ENCODE measurements at places on chromosomes 2 and 18.

DNA sequence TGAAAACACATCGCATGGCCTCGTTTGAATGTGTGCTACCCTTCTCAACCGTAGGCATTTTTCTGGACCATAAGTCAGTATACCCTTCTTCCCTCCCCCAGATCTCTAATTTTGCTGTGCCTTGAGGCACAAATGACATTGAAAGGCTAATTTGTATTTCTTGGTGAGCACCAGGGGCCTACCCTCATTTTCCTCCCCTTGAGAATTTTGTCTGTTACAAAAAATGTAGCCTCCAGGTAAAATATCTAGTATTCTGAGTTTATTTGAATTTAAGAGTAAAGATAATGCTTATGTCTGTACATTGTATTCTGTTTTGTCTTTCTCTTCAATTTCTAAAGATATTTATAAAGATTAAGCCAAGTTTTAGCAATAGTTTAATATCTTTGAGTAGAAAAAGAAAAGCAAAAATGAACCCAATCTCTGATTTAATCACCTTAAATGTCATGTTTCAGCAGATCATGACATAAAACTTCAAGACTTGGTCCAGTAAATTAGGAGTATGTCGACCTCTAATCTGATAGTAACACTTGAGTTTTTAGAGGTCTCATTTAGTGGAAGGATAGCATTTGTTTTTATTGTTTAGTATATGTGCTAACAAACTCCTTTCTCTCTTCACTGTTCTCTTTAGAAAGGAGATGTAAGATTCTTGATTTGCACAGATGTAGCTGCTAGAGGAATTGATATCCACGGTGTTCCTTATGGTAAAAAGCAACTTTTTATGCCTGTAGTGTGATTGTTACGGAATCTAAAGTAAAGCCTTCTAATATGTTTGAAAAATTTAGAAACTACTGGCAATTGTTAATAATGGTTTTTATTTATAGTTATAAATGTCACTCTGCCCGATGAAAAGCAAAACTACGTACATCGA, 36.4 kb downstream of the DDX1 start:
- no peak for ATAC-seq

DNA sequence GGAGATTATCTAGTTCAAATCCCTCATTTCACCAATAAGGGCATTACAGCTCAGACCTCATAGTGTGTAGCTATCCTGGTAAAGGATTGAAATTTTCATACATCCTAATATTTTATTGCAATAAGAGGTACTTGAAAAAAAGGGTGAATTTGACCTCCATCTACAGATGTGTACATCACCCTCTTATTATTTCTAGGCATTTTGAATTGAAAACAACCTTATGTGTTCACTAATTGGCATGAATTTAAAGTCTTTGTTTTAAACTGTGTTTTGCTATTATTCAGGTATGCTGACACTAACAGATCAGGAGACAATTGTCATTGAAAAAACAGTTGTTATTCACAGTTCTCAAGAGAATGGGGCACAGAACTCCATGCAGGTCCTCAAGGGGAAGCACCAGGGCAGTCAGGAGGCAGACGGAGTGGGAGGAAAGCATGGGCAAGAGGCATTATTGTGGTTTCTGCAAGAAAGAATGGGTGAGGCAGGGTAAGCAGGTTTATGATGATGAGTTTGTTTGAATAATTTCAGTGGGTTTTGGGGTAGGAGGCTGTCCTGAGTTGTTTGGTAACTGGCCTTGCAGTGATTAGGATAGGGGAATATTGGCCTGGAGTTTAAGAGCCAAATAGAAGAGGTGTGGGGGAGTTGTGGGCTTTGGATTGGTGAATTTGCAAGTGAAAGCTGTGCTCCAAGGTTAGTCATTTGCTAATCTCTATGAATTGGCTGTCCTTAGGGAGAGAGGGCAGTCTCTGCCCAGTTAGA, 194.6 kb downstream of the GPD2 start:
- peak; percentile 31 for ATAC-seq

DNA sequence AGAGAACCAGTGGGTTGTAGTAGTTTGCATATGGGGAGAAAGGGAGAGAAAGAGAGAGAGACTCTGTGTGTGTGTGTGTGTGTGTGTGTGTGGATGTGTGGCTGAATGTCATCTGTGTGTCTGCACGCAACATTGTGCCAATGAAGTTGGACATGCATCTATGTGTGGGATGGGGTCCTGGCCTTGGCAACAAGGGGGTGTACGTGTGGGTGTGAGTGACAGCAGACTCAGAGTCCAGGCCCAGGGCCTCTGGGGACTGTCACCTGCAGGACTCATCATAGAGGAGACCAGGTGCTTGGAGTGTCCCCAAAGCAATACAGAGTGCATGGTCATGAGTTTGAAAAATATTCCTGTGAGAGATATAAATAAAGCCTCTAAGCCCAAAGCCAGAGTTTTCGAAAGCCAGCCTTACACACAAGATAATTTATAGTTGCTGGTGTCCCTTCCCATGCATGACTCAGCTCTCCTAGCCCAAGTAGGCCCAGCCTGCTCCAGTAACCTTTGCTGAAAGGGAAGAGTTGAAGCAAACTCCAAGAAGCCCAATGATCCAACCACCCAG, 59.9 kb downstream of the TNP1 start:
- no peak for ATAC-seq

GRCh38 chr2:144267239-144267638, 252.7 kb downstream of the ZEB2 start:
- ATAC-seq, result peak; percentile 93

- no peak for ATAC-seq
Measured at GRCh38 chr2:64952511-64953482, 36.4 kb upstream of the SLC1A4 start.

DNA sequence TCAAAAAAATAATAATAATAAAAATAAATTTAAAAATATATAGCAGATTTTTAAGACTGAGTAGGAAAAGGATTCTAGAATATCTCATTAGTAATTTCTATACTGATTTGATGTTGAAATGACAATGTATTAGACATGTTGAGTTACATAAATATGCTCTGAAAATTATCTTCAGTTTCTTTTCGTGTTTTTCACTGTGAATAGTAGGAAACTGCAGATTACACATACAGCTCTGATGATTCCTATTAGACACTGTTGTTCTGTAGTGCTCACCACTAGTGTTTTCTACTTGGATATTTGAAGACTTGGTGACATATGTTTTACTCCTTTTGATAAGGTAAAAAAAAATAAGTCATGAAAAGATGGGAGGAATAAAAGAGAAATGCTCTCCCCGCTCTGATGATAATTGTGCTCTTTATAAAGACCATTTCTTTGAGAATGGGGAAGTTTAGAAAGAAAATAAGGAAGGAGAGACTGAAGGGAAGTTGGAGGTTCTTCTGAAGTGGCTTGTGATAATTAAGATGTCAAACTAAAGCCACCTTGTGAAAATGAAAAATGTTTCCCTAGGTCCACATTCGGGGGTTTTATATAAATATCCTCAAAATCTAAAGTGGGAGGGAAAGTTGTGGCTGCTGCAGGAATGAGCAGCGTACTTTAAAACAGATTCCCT, 52.9 kb downstream of the SLC9A2 start:
- ATAC-seq, result no peak

Data from stimulated activated memory B cell treated with anti-CD40 and anti-IgM and Interleukin-4, amounts not matched to agents 10 μg/mL and 1 μg/mL and 100 μg/mL, for 72 hours (primary cell).